Activated CD8-positive, alpha-beta memory T cell treated with anti-CD3 and anti-CD28 coated beads, Interleukin-2, amount 50 U/mL, for 48 hours (primary cell): ENCODE measurements at places on chromosomes 2 and 18.

GRCh38 chr2:120385355-120386127 lies 39.6 kb downstream of the INHBB start:
- no peak for DNase-seq

DNA sequence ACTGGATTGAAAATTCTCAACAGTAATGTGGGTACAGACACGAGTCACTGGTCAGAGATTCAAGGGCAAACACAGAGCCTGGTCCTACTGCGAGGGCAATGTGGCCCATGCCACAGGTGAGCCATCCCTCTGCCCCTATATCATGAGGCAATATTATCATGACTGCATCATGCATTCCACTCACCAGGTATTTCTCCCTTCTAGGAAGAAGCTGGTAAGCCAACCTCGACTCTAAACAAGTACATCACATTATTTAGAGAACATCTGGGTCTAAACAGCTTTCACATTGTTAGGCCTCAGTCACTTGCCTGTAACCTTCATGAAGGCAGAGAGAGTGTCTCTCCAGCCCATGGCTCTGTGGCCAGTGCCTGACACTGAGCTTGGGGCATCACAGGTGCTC lies 14.6 kb upstream of the RPL31 start:
- no peak for DNase-seq

DNA sequence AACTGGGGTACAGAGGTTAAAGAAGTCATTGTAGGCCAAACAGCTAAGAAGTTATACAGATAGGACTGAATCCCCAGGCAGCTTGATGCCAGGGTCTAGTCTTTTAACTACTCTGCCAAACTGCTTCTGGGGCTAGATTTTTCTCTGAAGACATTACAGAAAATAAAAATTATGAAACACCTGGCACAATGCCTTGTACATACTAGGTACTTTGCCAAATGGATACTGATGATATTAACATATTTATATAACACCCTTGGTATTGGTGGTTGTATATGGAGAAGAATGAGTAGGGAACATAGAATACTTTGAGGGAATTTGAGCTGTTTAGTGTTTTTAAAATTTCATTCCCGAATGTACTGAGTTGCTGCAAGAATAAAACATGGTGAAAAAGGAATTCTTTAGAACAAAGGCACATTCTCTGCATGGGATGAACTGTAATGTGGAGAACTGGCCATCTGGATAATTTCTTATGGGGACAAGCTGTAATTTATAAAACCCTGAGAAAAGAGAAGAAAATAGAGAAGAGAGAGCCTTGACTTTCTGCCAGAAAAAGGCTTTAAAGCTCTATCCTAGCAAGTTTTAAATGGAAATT lies 210.9 kb upstream of the TMEM200C start:
- no peak for DNase-seq

- DNase-seq = no peak
Measured at GRCh38 chr2:105834931-105835330, 90.2 kb downstream of the NCK2 start.

DNA sequence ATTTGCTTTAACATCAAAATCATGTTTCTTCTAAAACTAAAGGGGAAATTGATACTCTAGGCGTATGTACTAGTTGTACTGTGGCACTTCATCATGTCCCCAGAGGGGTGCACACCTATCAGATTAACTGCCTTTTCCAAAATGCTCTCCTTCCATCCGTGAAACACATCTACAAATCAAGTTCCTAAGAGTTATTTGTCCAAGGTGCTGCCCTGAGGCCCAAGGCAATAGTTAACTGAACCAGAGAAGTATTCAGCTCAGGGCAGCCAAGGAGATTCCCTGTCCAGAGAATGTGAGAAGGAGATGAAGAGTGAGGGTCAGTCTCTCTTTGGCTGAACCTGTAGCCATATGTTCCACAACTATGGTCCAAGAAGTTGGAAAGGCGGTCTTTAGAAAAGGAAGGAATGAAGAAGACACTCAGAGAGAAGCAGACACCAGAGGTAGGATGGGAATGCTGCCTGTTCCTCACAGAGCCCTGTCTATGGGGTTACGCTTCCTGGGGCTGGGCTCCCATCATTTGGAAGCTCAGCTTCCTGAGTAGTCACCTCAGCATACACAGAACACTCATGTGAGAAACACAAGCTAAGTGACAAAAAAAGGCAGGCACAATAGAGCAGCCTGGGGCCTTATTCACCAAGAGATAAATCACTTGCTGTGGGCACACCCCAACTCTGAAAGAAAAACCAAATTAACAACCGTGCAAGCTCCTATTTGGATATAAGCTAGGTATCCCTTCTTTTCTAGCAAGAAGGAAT lies 55.6 kb downstream of the ANKRD44 start:
- DNase-seq = no peak

DNA sequence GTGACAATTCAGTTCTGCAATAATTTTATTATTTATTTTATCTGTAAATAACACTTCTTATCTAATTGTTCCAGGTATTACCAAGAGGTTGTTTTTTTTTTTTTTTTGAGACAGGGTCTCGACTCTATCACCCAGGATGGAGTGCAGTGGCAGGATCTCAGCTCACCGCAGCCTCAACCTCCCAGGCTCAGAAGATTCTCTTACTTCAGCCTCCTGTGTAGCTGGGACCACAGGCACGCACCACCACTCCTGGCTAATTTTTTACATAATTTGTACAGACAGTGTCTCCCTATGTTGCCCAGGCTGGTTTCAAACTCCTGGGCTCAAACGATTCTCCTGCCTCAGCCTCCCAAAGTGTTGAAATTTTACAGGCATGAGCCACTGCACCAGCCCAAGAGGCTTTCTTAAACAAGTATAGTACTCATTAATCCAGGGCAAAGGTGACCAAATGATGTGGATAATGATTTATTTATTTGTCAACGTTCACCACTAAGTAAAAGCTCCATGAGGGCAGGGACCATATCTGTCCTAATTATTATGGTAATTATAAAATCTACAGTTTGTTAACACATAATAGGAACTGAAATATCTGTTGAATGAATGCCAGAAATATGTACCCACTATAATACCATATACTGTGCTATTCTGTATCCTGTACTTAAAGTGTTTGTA lies 12.0 kb downstream of the STK17B start:
- DNase-seq = no peak

GRCh38 chr2:64819361-64819760 lies 165.6 kb upstream of the SERTAD2 start:
- DNase-seq = no peak

DNA sequence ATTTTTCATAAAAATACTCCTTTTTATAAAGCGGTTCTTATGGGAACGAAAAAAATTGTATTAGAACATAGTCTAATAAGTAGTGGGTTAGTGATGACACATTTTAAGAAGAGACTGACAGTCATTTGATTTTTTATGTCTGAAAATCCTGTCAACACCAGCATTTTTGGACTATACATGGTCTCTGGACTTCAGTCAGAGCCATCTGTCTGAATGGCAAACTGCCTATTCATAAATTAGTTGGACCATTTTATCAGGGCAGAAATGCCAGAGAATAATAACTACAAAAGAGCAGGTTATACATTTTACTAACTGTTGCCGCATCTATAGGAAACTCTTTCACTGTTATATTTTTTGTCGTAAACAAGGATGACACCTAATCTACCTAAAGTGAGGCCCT lies 437.6 kb downstream of the ZNF804A start:
- DNase-seq = no peak

- DNase-seq = no peak
Measured at GRCh38 chr2:9168821-9169221, 37.8 kb upstream of the ASAP2 start.

- no peak for DNase-seq
Measured at GRCh38 chr18:33014060-33014796, 241.4 kb upstream of the KLHL14 start.

DNA sequence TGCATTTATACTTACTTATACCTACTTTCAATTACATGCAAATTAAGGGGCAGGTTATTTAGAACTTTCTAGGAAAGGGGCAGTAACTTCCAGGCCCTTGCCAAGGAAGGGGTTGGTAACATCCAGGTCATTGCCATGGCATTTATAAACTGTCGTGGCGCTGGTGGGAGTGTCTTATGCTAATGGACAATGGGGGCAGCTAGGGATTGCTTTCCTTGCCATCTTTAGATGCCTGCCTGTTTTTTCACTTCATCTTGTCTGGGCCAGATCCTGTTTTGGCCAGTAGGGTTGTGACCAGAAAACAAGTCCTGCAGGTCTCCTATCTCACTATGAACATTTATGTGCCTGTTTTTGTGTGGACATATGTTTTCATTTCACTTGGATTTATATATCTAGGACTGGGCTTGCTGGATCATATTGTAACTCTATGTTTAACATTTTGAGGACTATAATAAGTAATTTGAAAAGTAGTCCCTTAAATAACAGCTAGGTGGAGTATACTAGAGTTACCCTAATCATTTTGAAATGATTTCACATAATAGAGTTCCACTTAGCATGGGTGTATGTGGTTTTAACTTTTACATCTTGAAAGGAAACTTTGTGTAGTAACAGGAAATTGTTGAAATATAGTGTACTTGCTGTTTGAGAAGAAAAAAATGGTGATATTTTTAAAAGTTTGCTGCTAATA lies 56.1 kb downstream of the LCLAT1 start:
- DNase-seq = no peak

DNA sequence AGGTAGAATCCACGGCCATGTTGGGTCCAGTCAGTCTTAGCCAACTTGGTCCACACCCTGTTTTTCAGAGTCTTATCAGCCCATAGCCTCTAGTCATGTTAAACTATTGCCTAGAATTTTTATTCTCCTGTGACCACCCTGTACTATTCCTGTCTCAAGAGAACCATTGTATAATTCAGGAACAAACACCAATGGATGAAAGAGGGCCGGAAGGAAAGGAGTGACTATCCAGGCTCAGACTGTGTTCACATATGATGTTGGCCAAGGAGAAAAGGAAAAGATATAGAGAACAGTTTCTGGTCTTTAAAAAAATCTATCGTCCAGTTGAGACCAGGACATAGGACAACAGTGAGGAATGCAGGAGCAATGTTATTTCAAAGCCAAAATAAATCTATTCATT lies 82.9 kb upstream of the SETBP1 start:
- no peak for DNase-seq

DNA sequence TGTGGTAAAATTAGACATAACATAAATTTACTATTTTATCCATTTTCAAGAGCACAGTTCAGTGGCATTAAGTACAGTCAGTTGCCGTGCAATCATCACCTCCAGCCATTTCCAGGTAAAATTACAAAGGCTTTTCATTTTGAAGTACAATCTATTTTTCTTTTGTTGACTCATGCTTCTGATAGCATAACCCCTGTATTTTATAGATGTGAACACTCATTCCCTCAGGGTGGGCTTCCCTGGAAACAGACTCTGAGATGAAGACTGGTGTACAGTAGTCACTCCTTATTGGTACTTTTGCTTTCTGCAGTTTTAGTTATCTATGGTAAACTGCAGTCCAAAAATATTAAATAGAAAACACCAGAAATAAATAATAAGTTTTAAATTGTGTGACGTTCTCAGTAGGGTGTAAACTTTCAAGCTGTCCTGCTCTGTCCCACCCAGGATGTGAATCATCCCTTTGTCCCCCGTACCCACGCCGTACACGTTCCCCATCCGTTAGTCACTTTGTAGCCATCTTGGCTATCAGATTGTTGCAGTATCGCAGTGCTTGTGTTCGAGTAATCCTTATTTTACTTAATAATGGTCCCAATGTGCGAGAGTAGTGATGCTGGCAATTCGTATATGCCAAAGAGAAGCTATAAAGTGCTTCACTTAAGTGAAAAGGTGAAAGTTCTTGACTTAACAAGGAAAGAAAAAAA lies 41.1 kb upstream of the NAB1 start:
- DNase-seq = no peak

DNA sequence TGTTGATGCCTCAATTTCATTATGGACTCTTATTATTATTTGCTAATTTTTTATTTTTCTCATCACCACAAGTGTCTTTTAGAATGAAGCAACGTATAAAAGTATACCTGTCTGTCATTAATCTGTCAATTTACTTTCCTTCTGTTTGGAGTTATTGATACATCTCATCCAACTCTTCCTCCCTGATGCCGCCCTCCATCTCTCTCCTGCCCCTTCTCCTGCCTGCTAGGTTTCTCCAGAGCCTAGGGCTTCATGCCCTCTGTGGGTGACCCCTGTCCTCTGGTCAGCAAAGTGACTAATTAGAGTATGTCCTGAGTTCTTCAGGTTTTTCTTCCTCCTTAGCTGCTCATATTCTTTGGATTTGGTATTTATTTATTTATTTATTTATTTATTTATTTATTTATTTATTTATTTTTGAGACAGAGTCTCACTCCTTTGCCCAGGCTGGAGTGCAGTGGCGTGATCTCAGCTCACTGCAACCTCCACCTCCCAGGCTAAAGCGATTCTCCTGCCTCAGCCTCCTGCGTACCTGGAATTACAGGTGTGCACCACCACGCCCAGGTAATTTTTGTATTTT lies 162.5 kb upstream of the MYCN start:
- no peak for DNase-seq

GRCh38 chr2:144237830-144238627 lies 281.9 kb downstream of the ZEB2 start:
- DNase-seq = no peak

DNA sequence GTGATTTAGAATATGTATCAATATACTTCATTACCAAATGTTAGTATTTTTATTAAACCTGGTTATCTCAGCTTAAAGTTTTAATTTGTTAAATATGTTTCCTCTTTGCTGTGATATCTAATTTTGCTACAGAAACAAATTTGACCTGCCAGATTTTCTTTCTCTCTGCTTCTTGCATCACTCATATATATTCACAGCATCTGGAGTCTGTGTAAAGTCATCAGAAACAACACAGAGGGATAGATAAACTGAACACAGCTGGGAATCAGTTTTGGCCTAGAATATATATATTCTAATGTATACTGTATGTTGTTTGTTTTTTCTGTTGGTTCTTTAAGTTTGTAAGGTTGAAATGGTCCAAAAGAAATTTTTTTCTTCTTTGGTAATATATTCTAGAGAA lies 8.5 kb downstream of the PSMD14 start:
- DNase-seq = no peak

DNA sequence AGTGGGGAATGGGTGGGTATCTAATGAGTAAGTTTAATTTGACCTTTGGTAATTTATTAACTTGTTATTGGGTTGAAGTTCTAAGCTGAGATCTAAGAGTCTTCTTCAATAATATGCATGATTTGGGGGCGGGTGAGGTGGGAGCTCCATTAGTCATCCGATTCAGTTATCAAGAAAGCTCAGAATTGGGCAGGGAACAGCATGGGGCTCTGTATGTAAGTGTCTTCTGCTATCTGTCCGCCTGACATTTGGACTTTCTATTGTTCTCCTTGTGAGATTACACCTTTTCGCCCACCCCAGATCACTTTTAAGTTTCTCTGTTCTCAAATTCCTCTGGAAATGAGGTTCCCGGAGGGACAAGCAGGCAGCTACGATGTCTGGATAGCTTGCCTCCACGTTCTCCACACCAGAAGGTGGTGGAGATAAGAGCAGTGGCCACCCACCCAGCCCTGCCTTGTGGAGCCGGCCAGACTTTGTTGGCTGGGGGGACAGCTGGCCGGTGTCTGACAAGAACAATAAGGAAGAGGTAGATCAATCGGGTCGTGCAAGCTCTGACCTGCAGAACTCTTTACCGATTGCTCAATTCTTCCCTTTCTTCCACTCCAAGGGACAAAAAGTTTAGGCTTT lies 75.5 kb upstream of the GATA6 start:
- DNase-seq = no peak
